ENCODE measurements at places on chromosomes 2 and 18.

DNA sequence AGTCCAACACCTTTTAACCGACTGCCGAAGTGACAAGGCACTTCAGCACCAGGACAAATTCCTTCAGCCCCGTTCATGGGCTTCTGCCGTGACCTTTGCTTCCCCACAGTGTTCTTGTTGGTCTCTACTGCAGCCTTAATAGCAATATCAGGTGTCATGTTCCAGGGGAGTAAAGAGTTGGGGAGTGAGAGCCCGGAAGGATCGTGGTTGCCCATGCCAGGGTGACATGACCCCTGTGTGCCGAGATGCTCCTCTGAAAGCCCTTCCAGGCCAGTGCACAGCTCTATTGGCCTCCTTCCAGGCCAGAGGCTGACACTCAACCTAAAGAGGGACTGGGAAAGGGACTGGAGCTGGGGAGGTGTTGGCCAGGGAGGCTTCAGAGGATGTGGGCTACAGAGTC lies 279.2 kb downstream of the CYRIA start:
- no peak for DNase-seq

GRCh38 chr18:29459972-29460371 lies 1283.0 kb upstream of the CDH2 start:
- no peak for DNase-seq

GRCh38 chr2:101830146-101830545 lies 132.6 kb downstream of the MAP4K4 start:
- DNase-seq = no peak

GRCh38 chr18:49560624-49561288 lies 1.1 kb upstream of the LIPG start:
- peak; percentile 27 for DNase-seq

- no peak for DNase-seq
Measured at GRCh38 chr2:232683368-232683767, 13.8 kb upstream of the GIGYF2 start.

GRCh38 chr2:104766683-104767082 lies 87.2 kb upstream of the POU3F3 start:
- DNase-seq = no peak

DNA sequence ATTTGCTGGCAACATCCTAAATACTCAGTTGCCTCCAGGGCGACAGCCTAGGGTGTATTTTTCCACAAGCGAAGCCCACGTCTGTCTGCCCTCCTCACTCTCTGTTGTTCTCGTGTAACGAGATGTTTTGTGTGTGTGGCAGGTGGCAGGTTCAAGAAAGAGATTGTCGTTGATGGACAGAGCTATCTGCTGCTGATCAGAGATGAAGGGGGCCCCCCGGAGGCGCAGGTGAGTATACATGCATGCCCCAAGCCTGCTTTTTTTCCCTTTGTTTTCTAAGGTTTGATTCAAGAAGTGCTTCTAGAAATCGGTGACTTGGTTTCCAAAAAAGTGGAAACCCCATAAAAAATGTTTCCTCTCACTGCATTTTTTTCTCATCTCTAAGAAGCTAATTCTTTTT lies 247.0 kb downstream of the AGAP1 start:
- DNase-seq = no peak

DNA sequence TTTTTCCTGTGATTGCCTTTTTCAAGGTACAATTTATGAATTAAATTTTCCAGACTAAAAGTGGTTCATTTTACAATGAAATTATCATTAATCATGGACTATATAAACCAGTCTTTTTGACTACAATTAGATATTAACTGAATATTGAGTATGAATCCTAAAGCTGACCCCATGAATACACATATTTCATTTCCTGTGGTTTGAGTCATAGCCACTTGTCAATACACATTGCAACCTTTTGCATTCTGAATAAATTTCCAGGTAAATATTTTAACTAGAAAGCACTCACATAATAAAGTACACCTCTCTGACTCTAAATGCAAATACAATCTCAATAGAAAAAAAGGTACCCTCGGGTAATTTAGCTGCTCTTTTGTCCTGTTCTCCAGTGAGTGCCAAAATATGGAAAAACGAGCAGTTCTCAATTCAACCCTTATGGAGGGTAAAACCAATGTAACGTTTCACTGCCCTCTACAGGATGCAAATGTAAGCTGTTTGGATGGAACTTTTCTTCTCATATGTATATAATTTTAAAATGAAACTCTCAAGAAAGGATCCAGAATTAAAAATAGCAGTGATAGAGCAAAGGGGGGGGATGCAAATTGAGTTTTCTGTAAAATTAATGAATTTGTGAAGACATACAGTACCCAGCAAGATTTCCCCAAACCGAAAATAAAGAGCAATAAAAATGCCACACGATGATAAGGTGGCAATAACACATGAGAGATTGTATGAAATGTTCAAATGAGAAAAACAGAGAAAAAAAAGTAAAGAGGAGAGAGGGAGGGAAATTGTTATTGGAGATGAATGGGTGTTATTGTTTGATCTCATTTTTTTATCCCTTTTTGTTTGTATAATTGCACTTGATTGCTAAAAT lies 1795.7 kb upstream of the PIK3C3 start:
- peak; percentile 26 for DNase-seq

GRCh38 chr2:13819896-13820295 lies 812.6 kb upstream of the LRATD1 start:
- no peak for DNase-seq

- DNase-seq = no peak
Measured at GRCh38 chr2:26465981-26466471, 11.9 kb downstream of the OTOF start.

DNA sequence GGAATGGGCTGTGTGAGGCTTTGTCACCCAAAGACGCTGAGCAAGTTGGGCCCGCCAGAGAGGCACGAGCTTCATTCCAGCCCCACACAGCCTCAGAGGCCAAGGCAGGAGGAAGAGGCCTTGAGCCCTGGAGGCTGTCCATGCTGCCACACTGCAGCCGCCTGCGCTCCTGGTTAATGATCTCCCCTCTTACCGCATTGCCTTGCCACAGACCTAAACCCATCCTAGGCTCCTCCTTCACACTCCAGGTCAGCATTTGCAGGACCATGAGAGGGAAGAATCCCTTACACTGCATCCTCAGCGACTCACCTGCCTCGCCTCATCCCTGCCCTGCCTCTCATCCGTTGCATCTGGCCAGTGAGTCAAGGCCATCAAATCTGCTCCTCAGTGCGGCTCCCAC lies 24.6 kb downstream of the KIF3C start:
- no peak for DNase-seq

- DNase-seq = no peak
Measured at GRCh38 chr2:188767176-188767575, 207.0 kb upstream of the COL3A1 start.

GRCh38 chr2:106068451-106068850 lies 125.7 kb downstream of the UXS1 start:
- DNase-seq = no peak

- no peak for DNase-seq
Measured at GRCh38 chr2:102139851-102140250, 2.7 kb upstream of the IL1R1 start.

DNA sequence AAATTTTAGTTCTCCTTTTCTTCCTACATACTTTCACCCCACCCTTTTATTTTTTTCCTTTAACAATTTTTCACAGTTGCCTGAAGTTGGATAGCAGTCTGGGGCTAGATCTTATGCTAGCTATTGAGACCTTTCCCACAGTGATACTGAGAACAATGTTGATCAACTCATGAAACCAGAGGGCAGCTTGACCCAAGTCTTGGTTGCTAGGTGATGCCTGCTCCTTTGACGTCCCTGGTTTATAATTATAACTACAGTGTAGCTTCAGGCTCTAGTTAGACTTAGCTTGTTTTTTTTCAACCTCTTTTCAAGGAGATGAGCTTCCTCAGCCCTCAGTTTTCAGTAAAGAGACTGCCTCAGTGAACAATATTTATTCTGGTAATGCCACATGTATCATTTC lies 648.5 kb downstream of the IRS1 start:
- DNase-seq = no peak

DNA sequence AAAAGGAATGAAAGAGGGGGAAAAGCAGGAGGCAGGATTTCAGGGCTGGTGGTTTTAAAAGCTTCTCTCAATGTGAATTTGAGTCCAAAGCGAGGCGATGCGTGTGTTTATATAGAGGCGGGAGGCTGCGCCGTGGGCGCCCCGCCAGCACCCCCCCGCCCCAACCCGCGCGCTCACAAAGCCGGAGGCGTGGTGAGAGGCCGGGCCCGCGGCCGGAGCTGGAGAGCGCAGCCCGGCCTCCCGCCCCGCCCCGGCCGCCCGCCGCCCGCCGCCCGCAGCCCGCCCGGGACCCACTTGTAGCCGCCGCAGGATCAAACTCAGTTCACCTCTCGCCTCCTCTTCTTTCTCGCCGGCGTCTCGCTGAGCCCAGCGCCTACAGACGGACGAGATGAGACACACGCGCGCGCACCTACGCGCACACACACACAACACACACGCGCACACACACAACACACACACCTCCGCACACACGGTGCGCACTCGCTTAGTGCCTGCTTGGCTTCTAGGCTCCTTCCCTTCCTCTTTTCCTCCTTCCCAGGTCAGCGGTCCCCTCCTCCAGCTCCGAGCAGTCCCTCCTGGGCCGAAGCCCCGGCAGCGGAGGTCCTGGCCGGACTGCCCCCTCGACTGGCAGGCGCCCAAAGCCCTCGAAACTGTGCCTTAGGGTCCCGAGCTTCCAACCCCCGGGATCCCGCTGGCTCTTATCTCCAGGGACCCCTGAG lies 1.3 kb upstream of the CYP26B1 start:
- peak; percentile 47 for DNase-seq

DNA sequence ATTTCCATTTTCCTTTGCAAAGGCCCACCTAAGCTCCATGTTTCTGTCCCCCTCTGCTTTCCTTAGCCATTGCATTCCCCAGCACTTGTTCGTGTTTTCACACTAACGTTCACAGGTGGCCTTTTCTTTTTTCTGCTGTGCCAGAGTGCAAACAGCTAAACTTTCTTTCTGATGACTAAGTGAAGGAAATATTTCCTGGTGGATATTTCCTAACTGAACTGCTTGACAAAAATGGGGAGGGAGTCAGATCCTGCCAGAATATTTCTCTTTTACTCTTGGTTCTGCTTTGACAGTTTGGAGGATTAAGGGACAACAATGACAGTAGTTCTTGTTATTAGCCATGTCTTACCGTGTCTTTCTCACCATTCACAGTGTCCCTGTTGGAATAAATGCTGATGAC lies 344.0 kb downstream of the ARHGAP15 start:
- DNase-seq = no peak

DNA sequence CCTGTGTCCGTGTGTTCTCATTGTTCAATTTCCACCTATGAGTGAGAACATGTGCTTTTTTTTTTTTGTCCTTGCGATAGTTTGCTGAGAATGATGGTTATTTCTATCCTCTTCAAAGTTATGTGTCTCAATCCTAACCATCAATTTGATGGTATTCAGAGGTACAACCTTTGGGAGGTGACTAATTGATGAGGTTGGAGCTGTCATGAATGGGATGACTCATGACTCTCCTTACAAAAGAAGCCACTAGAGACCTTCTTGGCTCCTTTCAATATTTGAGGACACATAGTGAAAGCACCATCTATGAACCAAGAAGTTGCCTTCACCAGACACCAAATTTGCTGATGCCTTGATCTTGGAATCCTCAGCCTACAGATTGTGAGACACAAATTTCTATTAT lies 677.1 kb upstream of the DDX18 start:
- no peak for DNase-seq

DNA sequence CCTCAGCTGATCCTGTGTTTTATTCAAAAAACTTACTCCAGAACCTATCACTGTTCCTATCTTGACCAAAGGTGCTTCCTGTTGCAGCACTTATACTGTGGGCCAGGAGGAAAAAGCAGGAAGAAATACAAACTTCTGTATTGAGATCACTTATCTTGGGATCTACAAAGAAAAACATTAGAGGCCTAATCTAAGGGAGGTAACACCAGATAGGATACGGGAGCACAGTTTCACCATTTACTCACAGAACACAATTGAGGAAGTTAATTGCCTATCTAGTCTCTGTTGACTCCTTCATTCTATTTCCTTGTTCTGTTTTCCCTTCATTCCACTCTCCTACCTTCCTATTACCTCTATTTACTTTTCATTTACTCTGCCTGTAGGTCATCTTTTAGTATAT lies 287.2 kb upstream of the LINC00305 start:
- DNase-seq = no peak

- no peak for DNase-seq
Measured at GRCh38 chr2:209984291-209984690, 18.1 kb upstream of the RPE start.

DNA sequence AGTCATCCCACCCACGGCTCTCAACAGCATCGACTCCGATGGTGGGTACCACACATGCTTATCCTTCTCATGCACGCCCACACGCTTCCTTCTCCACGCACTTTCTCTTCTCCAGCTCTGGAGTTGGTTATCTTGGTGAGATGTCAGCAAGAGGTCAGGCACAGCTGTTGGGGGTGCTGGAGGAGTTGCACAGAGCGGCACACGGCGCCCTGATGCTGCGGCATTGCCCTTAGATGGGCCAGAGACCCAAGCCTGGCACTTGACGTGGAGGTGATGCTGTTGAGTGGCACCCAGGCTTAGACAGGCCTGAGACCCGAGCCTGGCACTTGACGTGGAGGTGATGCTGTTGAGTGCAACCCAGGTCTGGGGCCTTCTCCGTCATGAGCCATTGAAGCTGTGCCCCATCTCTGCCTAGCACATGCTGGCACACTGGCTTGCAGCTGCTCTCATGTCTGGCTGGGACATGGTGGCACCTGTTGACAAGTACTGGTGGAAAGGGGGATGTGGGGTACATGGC lies 83.2 kb downstream of the DGKD start:
- DNase-seq = no peak

DNA sequence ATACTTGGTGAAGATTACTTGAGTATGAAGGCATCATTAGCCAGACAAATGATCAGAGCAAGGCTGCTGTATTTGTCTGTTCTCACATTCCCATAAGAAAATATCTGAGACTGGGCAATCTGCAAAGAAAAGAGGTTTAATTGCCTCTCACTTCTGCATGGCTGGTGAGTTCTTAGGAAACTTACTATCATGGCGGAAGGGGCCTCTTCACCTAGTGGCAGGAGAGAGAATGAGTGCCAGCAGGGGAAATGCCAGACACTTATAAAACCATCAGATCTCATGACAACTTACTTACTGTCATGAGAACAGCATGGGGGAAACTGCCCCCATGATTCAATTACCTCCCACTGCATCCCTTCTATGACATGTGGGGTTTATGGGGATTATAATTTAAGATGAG lies 452.3 kb downstream of the GALR1 start:
- no peak for DNase-seq

GRCh38 chr2:149330127-149331022 lies at the start of gene LYPD6:
LYPD6 (plus strand) TSS chr2:149330587; CDS start chr2:149437709, 107,122 bp downstream.
- DNase-seq = peak; percentile 82

- DNase-seq = no peak
Measured at GRCh38 chr2:130826821-130827501, 9.8 kb upstream of the ARHGEF4 start.

GRCh38 chr2:238255636-238256035 lies 15.8 kb upstream of the HES6 start:
- no peak for DNase-seq

DNA sequence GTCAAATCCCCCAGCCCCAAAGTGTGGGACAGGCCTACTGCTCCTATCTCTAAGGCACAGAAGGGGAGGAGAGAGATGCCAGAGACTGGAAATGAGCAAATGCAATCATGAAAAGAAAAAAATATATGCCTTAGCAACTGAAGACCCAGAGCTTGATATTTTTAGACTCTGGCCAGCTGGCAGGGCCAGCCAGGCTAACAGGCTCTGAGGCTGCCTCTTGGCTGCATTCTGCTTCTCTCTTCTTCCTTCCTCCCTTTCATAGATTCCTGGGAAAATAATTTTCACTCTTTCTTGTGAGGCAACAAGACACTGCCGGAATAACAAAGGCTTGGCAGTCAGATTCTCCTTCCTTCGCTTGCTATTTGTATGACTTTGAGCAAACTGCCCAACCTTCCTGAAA lies 209.1 kb downstream of the RAD51AP2 start:
- DNase-seq = no peak

- no peak for DNase-seq
Measured at GRCh38 chr2:33272001-33272400, 204.4 kb upstream of the RASGRP3 start.

Measured in neuronal stem cell (in vitro differentiated cells).